ENCODE measurements at places on chromosomes 12 and 14.
A peak's percentile ranks its signal among the peaks of the same experiment; 100 is the strongest.

DNA sequence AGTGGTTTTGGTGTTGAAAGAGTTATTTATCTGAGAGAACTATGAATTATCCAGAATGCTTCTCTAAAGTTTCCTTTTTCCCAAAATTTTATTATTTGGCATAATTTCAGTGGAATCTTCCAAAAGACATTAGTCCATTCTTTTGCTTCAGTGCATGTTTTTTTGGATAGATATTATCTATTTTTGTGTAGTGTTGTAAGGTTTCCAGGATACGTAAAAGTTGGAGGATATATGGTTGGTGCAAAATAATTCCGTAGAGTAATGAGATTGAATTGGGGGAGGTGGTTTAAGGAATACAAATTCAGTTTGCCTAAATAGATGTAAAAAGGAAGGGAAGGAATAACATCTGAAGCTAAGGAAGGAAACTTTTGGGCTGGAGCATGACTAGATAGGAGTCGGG lies 186.6 kb downstream of the RGS6 start:
- DNase-seq: no peak

- DNase-seq: no peak
Observed at GRCh38 chr14:58777541-58777979, 139.8 kb downstream of the DACT1 start.

- DNase-seq: no peak
Observed at GRCh38 chr12:92432724-92433441, 269.9 kb upstream of the PLEKHG7 start.

- no peak for DNase-seq
Observed at GRCh38 chr14:94795372-94795771, 25.5 kb upstream of the GSC start.

- DNase-seq: no peak
Observed at GRCh38 chr14:50173891-50174290, 57.5 kb downstream of the SOS2 start.

- DNase-seq: peak; percentile 51
Observed at GRCh38 chr12:51323966-51324895, at the start of gene BIN2. Gene BIN2 (minus strand): TSS chr12:51324174. CDS start chr12:51324102, 72 bp downstream.

DNA sequence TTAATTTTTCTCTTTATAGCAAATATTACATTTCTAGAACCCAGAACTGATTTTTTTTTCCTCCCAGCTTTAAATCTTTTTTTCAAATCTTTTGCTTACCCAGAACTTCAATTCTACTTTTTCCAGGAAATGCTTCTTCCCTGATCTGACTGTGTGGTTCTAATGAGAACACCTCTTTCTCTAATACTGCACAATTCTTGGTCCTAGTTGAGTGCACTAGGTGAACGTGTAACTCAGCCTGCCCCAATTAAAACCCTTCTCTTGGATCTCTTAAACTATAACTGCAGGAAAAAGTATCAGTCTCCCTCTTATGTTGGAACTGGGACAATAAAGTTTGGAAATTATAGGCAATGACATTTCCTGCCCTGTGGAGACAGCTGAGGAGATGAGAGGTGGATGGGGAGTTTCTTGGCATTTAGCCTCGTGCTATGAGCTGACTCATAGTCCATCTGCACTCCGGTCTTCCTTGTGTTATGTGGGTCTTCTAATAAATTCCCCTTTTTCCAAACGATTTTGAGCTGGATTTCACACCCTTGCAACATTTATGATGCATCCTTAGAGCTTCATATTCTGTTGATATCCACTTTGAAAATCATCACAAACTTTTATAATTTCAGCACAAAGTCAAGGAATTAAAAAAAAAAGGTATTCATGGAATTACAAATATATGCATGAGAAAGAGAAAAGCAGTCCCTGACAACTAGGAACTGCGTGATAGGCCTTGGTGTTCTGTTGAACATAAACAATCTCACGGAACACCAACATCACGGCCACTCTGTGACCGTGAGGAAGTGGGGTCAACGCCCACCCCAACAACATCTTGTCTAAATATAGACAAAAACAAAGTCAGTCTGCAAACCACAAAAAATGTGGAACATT lies 52.4 kb downstream of the BRMS1L start:
- DNase-seq: no peak

- no peak for DNase-seq
Observed at GRCh38 chr12:10354502-10354901, 35.3 kb downstream of the KLRK1 start.

- no peak for DNase-seq
Observed at GRCh38 chr12:1807087-1807860, 13.1 kb upstream of the LRTM2 start.

DNA sequence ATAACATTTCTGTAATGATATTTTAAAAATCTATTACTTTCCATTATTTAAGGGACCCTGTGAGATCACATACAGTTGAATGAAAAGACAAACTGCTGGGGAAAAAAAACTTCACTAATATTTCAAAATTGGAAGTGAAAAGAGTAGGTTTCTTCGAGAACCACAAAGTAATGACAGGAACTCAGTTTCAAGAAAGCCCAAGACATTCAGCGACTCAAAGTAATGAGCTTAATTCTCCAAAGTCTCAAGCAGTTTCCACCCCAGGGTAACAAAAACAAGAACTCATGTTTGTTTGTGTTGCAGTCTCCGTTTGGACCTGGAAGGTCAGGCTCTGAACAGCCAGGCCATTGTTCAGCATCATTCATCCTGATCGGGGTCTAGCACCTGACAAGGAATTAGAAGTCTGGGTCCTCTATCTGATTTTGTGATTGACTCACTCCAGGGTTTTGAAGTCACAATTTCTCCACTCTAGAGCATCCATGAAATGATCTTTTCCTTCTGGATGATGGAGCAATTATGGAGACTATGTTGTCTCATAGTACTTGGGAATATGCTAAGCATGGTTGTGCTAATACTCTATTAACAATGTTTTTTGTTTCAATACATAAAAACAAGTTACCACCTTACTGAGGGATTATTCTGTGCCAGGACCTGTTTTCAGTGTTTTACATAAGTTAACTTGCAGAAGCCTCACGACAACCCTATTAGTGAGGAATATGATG lies 126.9 kb downstream of the SLC25A21 start:
- no peak for DNase-seq

GRCh38 chr14:23146351-23146910 lies 27.4 kb upstream of the CEBPE start:
- DNase-seq: no peak

GRCh38 chr12:48109424-48109823 lies 3.5 kb upstream of the SENP1 start:
- DNase-seq: no peak

DNA sequence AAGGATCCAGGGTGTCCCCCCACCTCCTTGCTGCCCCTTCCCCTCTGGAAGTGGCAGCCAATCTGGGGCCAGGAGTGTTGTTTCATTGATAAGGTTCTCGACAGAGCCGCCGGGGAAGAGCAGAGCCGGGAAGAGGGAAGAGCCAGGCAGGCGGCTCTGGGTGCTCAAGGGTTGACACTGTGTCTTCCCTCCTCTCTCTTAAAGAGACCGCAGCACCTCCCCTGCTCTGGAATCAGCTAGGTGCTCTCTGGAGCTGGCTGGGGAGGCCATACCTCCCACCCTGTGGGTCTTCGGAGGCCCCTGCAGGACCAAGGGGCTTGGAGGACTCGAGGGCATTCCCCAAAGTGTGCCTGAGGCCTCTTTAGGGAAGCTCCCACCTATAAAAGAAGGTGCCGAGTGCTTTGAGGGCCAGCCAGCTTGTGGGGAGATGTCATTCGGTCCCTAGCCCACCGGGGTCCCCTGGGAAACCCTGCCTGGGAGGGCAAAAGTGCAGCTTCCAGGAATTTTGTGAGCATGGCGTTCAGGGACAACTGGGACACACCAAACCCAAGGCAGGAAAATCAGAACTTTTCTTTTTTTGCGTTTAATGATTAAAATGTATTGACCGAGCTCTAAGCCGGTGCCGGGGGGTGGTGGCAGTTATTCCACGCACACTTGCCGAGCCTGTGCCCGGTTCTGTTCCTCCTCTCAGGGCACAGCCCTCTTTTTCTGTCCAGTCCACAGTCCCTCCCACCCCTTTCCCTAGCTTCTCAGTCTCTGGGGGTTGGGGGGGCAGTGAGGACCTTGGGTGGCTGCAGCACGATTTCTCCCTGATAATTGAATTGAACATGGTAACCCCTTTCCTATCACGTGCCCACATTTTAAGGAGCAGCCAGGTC lies 3.0 kb downstream of the SETD1B start:
- no peak for DNase-seq

DNA sequence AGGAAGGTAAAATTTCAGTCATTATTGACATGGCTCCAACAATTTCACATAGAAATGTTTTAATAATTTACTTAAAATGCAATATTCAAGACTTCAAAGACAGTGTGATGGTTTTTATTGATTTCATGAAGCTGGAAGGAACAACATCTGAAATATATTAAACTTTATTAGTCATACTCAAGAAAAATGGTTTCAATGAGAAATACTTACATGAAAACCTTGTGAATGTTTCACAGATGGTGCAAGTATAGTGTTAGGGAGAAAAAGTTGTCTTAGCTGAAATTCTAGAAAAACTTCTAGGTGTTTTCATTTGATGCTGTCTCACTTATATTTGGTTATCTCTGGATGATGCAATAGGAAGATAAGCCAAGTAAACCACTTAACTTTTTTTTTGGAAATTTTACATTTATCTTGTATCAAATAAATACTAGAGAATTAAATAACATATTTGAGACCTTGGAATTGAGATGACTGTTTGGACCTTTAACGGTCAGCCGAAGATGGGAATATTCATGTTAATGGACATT lies 65.5 kb downstream of the PELI2 start:
- no peak for DNase-seq

DNA sequence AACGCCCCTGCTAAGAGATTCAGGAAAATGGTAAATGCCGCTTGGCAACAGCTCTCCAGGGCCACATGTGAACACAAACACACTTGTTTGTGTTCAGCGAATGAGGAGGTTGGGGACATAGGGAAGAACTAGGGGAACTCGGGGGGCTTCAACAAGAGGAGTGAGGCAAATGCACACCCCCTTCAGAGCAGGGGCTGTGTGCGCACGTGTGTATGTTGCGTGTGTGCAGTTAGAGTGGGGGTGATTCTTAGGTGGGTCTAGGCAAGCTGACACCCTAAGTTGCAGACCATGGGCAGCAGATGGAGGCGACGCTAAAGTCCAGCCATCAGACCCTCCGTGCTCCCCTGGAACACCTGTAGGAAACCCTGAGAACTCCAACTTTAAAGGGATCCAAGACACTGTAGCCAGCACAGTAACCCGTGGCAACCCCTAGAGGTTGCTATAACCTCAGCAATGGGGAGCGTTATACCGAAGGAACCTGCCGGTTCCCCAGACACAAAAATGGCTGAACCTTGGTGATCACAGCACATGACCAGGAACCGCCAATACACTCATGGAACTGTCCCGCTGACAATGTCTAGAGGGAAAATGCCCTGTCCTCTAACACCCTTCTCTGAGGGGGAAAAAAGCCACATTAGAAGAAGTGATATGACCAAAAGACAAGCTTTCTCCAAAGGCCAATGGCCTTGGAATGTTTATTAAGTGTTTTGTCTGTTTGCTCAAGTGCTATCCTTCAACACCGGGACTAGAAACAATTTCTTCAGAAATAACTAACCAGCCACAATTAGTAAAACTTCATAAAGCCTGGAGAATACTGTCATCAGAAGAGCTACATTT lies 86.5 kb upstream of the CEP83 start:
- no peak for DNase-seq

GRCh38 chr14:102728501-102728900 lies 48.7 kb upstream of the TRAF3 start:
- DNase-seq: no peak

DNA sequence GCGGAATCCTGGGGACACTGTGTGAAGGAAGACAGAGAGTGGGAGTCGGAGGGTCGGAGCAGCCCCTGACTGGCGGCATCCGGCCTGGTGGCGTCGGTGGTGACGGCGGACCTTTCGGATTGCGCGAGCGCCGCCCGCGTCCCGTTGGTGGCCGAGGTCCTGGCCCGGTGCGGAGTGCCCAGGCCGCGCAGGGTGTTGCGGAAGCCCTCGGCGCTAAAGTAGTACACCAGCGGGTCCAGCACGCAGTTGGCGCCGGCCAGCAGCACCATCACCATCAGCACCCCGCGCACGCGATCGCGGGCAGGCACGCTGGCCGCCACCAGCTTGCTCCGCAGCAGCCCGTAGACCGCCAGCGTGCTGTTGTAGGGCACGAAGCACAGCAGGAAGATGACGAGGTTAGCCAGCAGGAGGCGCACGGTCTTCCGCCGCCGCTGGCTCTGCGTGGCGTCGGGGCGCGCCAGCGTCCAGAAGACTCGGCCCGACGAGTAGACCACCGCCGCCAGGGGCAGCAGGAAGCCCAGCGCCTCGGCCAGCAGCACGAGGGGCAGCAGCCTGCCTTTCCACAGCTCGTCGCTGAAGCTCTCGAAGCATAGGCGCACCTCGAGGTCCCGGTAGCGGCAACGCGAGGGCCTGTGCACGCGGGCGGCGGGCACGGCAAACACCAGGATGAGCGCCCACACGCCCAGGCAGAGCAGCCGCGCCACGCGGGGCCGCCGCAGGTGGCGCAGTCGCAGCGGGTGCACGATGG lies 13.1 kb upstream of the CHD4 start:
- no peak for DNase-seq

DNA sequence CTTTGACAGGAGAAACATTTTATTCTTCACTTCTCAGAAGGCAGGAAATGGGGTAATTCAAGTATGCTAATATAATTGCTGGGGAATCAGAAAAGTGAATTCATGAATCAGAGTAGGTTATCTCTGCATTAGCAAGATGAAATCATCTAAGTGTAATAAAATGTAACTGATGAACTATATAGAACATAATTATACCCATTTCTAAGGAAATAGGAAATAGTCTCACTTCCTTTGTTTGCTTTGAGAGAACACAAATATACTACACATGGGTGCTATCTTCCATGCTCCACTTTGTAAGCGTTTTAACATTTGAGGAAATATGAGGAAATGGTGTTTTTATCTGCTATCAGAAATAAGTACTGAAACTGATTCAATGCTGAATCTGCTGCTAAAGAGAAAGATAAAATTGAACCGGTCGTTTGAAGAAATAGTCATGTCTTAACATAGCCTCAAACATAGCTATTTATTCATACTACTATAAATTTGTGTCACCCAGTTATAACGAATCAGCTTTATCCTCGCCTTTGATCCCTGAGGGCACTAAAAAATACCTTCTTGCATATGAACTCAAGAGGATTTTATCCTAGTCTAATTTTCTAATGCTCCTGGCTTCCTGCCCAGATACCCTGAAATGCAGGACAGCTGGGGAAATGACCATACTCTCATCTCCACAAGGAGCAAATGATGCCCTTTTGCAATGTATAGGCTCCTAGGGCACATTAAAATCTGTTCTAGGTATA lies 696.0 kb downstream of the C12orf50 start:
- no peak for DNase-seq
